ELF-1 (cell line): ENCODE measurements at places on chromosomes 6 and 20.

GRCh38 chr6:5204376-5204775, 56.4 kb downstream of the LYRM4 start:
- no peak for DNase-seq

DNA sequence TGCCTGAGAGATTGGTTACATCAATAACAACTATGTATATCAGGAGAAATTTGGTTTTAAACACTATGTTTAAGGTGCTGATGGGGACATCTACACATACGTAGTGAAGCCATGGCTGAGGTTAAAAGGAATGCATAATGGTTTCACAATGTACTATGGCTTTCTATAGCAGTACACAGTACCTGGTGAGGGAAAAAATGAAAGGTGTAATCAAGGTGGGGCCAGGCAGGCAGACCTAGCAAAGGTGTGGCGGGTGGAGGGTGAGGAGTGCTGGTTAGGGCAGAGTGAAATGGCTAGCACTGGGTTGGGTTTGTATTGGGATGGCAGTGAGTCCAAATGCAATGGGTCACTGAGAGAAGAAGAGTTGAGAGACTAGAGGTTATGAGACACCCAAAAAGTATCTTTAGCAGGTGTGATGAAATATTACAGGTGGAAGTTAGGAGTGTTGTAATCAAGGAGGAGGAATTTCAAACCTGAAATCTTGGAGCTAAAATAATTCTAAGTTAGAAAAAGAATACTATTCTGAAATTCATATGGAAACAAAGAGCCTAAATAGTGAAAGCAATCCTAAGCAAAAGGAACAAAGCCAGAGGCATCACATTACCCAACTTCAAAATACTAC, 22.3 kb downstream of the PAQR8 start:
- DNase-seq: no peak

GRCh38 chr20:12924126-12924525, 84.6 kb upstream of the SPTLC3 start:
- no peak for DNase-seq

DNA sequence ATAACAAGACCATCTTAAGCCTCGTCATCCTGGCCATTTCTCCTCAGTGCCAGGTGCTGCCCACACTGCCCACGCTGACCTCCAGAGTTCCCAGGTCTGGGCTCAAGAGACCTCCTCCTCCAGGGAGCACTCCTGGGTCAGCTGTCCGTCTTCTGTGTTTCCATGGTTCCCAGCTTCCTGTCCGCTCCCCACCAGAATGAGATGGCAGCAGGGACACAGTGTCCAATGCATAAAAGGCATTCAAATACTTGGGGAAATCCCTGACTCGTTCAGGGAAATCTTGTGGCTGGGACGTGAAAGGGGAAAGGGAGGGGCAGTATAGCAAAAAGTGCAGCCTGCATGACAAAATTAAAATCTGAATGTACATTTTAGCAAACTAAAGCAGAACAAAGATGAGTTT, 54.3 kb downstream of the SLC23A2 start:
- DNase-seq: no peak

GRCh38 chr6:105136431-105137350, 43.1 kb downstream of the POPDC3 start:
- DNase-seq: peak; percentile 63

- DNase-seq: no peak
These were observed 172.7 kb downstream of the SCP2D1 start for GRCh38 chr20:18986146-18986830.

- DNase-seq: no peak
These were observed 126.1 kb downstream of the PLCB4 start for GRCh38 chr20:9195031-9195430.

DNA sequence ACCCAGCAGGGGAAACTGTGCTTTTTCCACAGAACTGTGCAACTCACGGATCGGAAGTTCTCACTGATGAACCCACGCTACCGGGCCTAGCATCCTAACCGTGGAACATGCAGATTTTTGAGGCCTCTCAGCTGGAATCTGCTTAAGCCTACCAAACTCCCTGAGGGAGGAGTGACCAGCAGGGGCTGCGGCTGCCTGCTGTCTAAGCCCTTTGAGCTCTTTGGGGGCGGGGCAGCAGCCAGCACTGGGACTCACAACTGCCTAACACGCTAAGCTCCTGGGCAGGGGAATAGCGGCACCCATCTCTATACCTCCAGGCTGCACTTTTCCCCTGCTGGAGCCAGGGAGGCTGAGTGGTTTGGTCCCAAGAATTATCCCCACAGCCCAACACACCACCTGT, 20.4 kb upstream of the METTL24 start:
- peak; percentile 84 for DNase-seq

DNA sequence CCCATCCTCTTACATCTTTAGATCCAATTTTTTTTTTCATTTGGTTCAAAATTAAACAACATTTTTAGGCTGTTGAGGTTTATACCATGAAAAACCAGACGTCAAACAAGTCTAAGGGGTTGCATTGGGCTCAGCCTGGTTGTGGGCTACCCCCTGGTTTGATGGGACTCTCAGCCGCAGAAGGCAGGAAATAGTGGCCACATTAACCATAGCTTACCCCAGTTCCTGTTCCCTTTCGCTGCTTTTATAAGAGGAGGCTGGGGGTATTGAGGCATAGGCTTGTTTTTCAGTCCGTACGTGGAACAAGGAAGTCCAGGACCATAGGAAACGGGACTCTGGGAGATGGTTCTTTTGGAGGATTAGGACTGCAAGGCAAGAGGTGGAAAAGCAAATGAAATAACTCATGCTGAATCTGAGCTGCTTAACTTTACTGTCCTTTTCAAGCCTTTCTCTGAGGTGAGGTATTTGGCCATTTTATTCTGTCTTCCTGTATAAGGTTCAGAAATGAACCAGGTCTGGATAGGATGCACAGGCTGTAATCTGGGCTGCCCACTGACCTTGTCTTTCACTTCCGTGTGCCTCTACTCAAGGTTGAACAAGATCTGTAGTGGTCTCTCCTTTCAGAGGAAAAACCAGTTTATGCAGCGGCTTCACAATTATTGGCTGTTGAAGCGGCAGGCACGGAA, 7.7 kb downstream of the BRPF3 start:
- no peak for DNase-seq

- DNase-seq: no peak
These were observed 41.9 kb downstream of the ITPR3 start for GRCh38 chr6:33663028-33663427.

- DNase-seq: no peak
These were observed 62.4 kb upstream of the STXBP5 start for GRCh38 chr6:147141711-147142308.

DNA sequence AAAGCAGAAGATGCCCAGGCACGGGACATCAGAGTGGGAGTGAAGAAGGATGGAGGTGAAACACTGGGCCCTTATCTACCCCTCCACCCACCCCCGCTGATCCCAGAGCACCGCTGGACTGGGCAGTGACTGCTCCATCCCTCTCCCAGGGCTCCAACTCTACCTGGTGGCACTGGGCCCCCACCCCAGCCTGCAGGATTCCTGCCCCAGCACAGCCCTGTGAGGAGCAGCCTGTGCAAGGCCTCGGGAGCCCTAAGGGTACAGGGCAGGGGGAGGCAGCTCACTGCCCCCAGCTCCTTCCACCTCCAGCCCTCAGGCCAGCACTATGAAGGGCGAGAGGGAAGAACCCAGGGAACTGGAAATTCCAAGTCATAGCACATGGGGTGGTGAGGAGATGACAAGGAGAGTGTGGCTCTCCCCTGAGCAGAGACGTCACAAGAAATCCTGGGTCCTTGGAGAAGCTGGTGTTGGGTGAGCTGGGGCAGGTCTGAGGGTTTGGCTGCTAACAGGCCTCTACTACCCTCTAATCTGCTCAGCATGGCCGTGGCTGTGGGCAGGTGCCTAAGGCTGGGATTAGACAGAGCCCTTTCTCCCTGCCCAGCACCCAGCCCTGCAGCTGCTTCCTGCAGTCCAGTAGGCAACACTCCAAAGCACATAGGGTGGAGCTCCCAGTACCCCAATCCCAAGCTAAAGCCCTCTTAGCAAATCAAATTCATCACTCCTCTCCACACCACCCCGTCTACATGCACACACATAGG, 3.5 kb downstream of the CST3 start:
- no peak for DNase-seq

GRCh38 chr20:59441306-59441705, 140.9 kb downstream of the EDN3 start:
- no peak for DNase-seq

- no peak for DNase-seq
These were observed 57.4 kb upstream of the EDN3 start for GRCh38 chr20:59242714-59243626.

DNA sequence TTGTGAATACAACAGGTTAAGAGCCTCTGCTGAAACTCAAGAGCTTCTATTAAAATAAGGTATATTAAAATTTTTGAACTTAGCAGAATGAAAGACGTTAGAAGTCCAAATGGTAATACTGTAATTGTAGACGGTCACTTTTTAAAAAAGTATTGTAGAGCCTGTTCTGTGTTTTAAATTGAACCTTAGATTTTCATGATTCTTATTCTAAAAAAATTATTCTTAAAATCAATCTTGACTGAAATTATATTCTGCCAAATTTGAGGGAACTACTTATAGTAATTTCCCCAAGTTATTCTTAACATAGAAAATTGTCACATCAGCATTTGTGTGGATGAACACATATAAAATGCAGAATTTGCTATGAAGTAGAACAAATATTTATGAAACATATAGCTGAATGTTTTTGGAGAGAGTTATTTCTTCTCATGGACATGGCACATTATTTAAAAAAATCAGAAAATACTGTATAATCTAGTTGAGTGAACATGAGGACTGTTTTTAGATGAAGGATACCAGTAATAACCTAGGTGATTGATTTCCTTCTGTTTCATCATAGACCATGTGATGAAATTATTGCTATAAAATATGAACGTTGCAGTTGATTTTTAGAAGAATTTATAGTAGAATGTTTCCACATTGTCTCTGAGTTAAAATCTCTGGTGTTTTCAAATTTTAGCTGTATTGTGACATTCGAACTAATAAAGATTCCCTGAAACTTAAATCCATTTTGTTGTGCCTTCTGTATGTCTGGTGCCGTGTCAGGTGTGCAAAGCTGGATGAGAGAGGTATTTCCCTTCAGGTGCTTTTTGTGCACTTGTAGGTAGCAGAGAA, 2.8 kb downstream of the TBPL1 start:
- DNase-seq: no peak

DNA sequence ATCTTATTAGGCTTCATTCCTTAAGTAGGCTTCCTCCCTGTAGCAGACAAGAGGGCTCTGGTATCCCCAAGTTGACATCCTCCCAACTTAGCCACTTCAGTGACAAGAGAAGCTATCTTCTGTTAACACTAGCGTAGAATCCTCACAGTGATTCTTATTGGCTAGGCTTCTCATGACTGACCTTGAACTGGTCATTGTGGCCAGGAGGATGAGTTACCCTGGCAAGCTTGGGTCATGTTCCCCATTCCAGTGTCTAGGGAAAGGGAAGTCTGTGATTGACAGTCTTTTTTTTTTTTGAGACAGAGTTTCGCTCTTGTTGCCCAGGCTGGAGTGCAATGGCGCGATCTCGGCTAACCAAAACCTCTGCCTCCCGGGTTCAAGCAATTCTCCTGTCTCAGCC, 7.1 kb downstream of the CDKAL1 start:
- no peak for DNase-seq

- DNase-seq: no peak
These were observed 40.3 kb upstream of the CNKSR3 start for GRCh38 chr6:154550779-154551178.

GRCh38 chr6:160277546-160277945, 18.9 kb upstream of the SLC22A2 start:
- DNase-seq: no peak

- peak; percentile 16 for DNase-seq
These were observed 23.0 kb upstream of the ECHDC1 start for GRCh38 chr6:127366282-127367022.

DNA sequence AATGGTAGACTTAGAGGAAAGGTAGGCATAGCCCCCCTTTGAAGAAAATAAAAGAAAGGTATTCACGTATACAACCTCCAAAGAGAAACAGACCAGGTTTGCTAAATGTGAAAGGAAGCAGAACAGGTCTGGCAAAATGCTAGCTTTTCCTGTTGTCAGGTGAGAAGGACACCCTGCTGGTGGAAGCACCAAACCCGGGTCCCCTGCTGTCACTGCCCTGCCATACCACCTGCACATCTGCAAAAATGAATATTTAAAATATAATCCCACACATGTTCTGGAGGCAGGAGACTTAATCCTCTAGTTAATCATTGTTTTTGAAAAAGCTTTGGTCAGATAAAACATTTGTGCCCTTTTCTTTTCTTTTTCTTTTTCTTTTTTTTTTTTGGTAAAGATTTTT, 48.9 kb upstream of the OLIG3 start:
- no peak for DNase-seq

GRCh38 chr6:146426516-146426915, 117.1 kb upstream of the RAB32 start:
- no peak for DNase-seq

DNA sequence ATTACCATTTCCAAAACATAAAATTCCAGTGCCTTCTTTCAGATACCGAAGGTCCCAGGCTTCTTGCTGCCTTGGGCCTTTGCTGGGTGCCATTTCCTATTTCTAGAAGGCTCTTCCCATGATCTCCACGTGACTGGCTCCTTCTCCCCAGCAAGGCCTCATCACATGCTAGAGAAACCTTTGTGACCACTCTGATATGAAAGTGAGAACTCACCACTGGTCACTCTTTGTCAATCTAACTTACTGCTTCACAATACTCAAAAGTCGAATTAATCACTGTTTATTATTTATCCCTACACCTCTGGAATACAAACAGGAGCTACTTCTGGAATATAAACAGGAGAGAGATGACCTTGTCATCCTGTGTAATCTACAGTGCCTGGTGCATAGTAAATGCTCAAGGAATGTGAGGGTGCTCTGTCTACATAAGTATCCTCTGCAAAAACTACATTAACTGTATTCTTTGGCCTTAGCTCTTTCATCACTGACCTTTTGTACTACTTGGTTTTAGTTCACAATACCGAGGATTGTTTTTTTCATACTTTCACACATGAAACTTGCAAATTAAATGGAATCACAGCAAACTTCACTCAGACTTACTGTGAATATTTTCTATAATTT, 1.6 kb downstream of the STX7 start:
- DNase-seq: no peak

GRCh38 chr6:5471044-5471443, 209.7 kb downstream of the FARS2 start:
- DNase-seq: peak; percentile 46

DNA sequence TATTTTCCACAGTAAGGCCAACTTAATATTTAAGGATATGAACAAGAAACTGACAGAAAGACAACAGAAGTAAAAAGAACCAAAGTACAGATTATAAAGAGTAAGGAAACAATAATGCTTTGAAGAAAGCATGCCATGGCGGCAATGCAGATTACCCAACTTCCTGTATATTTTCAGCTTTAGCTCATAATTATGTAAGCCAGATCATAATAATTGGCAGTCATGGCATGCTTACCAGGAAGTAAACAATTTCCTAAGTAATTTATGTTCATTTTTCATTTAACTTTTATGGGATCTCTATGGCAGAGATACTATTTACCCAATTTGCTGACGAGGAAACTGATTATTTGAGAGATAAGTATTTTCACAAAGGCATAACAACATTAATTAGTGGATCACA, 988.7 kb downstream of the HACE1 start:
- DNase-seq: no peak

GRCh38 chr20:36613974-36614373, 8.4 kb downstream of the RAB5IF start:
- DNase-seq: no peak
